ENCODE measurements at places on chromosomes 6 and 20.

DNA sequence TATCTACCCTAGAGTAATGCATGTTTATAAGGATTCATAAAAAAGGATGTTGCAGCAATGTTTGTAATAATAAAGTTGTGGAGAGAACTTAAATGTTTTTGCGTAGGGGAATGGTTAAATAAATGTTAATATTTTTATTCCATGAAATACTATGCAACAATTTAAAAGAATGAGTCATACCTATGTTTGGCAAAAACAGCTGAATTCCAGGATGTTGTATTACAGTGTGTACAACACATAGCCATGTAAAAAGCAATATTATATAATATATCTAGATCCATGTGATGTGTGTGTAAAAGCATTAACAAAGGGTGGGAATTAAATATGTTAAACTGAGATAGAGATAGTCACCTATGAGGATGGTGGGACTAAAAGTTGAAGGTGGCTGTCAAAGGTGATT, 21.1 kb upstream of the PKIB start:
- no peak for DNase-seq

DNA sequence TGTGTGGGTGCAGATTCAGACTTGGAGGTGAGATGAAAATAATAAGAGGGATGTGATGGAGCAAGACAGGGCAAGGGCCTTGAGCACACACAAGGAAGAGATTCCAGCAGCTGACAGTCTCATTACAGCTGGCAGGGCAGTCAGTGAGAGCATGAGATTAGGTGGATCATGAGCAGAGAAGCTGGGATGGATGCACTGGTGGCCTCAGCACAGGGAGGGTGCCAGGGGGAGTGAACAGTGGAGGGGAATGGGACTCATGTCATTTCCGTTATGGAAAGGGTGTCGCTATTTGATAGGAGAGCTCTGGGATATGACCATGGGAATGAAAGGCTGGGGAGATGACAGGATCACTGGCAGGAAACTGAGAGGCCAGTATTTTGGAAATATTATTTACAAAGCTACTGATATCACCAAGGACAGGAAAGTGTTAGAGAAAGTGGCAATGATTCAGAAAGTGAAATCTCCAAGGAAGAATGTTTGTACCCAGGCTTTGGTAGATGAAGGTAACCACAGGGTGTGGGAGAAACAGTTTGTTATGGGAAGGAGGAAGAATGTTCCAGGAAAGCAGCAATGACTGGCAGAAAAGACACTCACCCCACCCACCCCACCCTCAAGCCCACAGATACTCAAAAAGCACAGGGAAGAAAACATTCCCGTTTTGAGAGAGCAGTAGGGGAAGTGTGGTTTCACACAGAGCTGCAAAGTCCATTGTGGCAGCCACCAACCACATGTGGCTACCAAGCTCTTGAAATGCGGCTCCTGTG, 214.7 kb upstream of the PROKR2 start:
- DNase-seq, result no peak

DNA sequence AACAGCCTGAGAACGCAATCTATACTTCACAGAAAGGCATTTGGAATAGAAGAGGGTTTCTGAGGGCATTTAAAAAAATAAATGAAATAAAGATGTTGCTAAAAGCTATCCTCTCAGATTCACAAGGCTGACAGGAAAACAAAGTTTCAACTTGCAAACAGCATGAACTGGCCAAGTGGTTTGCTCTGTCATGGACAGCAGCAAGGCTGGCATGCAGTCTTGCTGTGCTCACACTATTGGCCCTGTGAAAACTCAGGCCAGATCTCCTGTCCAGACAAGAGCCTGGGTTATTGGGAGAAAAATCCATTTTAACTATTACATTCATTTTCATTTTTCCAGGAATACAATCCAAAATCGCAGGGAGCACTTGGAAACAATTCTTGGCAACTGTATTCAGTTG, 506.2 kb upstream of the SLC35B3 start:
- DNase-seq, result no peak

DNA sequence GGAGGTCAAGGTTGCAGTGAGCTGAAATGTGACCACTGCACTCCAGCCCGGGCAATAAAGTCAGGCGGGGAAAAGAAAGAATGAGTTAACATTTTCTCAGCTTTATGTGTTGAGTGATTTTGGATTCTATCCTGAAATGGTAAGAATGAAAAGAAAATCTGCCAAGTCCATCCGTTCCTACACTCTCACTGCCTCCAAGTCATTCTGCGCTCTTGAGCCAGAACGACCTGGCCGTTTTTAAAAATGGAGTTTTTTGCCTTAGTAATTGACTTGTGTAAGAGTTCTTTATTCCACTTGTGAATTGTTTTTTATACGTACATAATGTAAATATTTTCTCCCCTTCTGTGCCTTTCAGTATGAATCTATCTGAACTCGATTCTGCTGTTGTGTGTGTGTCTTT, 28.7 kb downstream of the DNAJC5 start:
- no peak for DNase-seq

DNA sequence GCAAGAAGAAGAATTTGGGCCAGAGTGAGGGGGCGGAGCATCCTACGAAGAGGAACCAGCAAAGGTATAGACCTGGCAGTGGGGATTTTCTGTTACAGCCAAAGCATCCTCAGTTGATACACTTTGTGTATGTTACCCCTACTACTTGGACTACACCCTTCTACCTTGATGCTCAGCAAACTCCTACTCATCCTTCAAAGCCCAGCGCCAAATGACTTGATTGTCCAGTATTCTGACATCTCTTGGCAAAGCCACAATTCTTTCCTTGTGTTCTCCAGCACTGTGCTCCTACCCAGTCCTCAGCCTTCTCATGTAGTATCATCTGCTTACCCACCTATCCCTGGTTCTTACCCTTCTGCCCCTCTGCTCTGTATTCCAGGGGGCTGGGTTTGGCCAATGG, 21.7 kb upstream of the CTNNBL1 start:
- DNase-seq, result no peak

DNA sequence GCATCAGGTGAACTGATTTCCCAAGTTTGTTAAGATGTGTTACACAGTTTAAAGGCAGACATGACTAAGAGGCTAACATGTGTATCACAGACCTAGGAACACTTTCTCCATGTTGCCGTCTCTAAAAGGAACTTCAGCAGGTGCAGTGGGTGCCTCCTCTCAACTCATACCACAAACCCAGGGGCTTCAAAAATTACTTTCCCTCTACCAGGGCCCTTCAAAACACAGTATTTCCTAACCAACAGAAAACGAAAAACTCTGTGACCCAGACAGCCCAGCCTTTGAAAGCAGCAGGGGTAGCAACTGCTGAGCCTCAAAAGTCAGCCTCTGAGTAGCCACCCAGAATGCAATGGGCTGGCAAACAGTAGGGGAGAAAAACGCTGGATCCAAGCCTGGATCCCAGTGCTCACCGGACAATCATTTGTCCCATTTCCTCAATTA, 28.5 kb downstream of the B4GALT5 start:
- DNase-seq, result no peak

DNA sequence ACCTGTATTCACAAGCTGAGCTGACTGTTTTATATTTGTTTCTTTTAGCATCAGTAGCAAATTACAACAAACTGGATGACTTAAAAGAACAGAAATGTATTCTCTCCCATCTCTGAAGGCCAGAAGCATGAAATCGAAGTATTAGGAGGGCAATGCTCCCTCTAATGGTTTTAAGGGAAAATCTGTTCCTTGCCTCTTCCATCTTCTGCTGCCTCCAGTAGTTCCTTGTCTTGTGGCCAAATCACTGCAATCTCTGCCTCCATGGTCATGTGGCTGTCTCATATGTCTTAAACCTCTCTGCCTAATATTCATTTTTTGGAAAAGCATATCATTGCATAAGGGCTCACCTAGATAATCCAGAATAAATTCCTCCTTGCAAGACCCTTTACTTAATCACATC, 25.2 kb upstream of the ASCC3 start:
- DNase-seq, result no peak

DNA sequence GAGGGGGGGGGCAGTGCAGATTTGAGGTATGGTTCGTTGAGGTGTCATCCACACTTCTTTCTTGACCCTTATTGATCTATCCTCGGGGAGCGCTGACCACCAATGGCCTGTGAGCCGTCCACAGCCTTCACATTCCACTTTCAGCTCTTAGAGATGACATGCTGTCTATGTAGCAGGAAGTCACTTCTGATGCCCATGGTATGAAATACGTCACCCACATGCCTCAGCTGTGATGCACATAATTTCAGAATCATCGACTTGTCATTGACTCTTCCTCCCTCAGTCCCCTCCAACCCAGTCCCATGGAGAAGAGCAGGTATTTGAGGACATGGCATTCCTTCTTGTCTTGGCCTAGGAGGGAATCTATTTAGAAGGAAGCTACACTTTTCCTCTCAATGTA, 4.7 kb upstream of the ADGRF5 start:
- DNase-seq, result no peak

DNA sequence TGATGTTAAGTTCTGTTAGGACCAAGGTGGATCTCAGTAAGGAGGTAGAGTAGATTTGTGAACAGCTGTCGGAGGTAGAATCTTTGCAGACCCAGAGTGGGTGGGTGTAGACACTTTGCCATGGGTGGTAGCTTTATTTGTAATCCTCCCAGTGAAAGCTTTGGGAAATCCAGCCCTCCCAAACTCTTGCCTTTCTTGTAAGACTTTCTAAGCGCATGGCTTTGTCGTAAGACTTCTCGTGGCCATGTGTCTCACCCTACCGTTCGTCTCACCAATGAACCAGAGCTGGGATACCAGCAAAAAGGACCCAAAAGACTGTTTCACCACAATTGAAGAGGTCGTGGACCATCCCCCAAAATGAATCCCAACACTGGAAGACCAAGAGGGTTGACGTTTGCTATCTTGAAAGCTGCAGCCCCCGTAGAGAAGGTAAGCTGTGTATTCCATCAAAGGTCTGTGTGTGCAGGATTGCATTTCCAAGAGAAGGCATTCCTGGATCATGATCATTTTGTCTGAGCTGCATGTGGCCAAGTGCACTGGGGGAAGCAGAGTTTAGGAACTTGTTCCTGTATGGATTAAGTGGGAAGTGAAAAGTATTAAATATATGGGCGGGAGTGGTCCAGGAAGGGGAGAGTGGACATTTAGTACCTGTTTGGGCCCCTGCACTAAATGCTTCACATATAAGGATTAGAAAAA, 5.8 kb upstream of the TMEM14A start:
- DNase-seq, result no peak

DNA sequence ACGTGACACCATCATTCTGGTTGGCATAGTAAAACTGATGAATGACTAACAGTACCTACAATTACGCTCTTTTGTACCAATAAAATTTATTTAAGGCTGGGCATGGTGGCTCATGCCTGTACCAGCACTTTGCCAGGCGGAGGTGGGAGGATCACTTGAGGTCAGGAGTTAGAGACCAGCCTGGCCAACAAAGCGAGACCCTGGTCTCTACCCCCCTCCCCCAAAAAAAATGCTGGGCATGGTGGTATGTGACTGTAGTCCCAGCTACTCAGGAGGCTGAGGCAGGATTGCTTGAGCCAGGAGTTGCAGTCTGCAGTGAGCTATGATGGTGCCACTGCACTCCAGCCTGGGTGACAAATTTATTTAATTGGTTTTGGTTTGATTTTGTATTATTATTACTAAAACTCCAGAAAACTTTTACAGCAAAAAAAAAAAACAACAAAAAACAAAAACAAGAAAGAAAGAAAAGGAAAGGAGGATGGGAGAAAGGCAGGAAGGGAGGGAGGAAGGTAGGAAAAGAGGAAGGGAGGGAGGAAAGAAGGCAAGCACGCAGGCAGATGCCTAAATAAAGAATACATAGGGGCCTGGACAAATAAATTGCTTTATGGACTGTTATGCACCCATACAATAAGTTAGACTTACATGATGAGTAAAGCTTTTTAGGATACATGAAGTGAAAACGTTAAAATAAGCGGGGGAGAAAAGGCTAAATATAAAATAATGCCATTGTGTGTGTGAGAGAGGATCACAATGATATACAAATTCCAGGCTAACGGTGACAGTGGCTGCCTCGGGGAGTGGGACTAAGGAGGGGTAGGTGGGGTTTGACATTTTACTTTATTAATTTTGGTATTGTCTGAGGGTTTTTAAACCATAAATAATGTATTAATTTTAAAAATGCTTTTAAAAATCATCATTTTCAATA, 682 bp upstream of the ZSCAN9 start:
- no peak for DNase-seq

DNA sequence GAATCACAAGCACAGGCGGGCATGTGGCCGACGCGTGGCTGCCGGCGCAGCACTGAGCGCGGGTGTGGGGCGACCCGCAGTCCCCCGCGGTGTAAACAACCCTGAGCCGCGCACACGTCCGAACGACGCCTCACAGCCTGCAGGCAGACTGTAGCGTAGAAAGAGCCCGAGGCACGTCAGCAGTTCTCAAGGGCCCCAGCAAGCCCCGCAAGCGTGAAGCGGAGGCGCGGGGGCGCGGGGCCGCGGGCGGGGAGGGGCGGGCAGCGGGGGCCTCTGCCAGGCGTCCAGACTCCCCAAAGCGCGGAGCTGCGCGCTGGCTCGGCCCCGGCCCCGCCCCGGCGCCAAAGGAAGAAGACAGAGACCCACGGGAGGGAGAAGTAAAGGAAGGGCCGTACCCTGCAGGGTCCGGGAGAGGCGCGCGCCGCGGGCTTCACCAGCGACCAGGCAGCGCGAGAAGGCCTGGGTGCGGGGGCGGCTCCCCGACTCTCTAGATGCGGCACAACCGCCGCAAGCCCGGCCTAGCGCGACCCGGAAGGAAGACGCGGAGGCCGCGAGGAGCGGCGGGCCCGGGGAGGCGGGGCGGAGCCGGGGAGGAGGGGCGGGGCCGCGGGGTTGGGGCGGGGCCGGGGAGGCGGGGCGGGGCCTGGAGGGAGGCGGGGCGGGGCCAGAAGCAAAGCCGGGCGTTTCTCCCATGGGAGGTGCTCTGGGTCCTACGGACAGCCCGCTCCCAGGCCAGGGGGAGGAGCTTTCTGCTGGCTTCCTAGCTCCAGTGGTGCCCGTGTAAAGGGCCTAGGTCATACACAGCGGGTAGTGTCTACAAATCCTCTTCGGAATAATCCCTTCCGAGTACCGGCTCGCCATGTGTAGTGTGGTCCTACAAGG, at the start of gene FBXL4:
FBXL4 (minus strand) TSS at position 536 of the 882 bp plus-strand sequence. CDS start 20,958 bp downstream, outside the sequence.
- peak; percentile 69 for DNase-seq

DNA sequence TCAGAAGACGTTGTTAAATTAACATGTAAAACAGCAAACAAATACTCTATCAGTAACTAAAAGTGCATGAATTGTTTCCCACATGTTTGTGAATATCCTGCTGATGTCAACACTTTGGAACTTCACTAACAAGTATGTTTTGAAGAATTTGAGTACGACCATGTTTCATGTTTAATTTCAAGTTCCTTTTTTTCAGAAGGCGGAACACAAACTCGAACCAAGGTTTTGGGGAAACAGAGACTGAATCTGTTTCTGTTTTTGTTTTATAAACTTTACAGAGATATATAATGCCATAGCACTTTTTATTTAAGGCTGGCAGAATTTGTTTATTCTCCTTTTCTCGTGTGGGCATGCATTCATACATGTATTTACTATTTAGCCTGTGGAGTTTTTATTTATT, 509.3 kb upstream of the CITED2 start:
- no peak for DNase-seq

DNA sequence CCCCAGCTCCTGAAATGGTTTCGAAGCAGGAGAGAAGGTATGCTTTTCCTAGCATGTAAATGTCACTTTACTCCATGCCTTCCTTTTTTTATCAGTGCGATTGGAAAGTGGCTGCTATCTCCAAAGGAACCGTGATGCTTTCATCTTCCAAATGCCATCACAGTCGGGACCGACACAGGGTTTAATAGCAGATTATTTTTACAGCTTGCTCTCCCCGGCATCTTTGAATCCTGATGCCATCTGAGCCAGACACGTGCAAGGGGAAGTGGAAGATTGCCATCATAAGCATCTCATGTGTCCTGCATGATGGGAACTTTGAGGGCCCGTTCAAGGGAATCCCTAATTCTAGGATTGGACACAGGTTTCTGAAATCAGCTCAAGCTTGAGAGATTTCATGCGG, 253.4 kb upstream of the KCNG1 start:
- no peak for DNase-seq

Data from CD4-positive, alpha-beta T cell treated with Interleukin-15 for 4 hours (primary cell).